CD4-positive, CD25-positive, alpha-beta regulatory T cell (primary cell): ENCODE measurements at places on chromosomes 6 and 20. TPM values are rescaled to one million over a fixed set of nuclear protein-coding genes. Genes with fewer than 3 reads are reported as not detected.

- no peak for DNase-seq
Measured at GRCh38 chr6:96554558-96554957, 8.4 kb upstream of the FHL5 start.

GRCh38 chr20:42493001-42493400, 696.7 kb downstream of the PTPRT start:
- no peak for DNase-seq

- DNase-seq = no peak
Measured at GRCh38 chr6:169963581-169964297, 212.3 kb downstream of the ERMARD start.

DNA sequence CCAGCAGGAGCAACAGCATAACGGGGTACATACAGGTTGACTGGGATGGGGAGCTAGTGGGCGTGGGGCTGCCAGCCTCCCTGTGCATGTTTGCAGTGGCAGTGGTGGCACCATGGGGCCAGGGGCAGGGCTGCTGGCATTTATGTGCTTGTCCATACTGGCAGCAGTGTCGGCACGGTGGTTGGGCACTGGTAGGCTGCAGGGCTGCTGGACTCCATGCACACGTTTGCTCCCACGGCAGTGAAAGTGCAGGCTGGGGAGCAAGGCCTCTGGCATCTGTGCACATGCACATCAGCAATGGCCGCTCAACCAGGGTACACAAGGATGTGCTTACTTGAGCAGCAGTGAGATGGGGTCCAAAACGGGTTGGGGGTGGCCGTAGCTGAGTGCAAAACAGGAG, 159.5 kb upstream of the KHDRBS2 start:
- no peak for DNase-seq

DNA sequence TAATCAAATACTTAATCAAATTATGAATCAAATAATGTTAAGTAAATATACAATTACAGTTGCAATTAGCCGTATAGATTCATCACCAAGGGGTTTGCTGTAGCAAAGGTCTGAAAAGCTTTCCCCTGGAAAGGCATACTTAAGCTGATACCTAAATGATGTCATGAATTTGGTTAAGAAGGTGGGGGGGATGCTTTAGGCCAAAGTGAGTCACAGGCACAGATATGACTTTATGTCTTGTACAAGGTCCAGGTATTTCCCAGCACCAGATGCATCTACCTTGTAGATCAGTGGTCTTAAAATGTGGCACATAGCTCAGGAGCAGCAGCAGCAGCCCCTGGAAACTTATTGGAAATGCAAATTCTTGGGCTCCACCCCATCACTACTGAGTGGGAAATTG, 557.3 kb upstream of the CDH4 start:
- no peak for DNase-seq

GRCh38 chr20:2869381-2869780, 3.9 kb upstream of the PTPRA start:
- DNase-seq = no peak

The VARS2 gene
- total RNA-seq = 19.8 TPM

- no peak for DNase-seq
Measured at GRCh38 chr20:24662322-24662721, 192.9 kb downstream of the SYNDIG1 start.

The F13A1 gene
- total RNA-seq = 21.1 TPM

DNA sequence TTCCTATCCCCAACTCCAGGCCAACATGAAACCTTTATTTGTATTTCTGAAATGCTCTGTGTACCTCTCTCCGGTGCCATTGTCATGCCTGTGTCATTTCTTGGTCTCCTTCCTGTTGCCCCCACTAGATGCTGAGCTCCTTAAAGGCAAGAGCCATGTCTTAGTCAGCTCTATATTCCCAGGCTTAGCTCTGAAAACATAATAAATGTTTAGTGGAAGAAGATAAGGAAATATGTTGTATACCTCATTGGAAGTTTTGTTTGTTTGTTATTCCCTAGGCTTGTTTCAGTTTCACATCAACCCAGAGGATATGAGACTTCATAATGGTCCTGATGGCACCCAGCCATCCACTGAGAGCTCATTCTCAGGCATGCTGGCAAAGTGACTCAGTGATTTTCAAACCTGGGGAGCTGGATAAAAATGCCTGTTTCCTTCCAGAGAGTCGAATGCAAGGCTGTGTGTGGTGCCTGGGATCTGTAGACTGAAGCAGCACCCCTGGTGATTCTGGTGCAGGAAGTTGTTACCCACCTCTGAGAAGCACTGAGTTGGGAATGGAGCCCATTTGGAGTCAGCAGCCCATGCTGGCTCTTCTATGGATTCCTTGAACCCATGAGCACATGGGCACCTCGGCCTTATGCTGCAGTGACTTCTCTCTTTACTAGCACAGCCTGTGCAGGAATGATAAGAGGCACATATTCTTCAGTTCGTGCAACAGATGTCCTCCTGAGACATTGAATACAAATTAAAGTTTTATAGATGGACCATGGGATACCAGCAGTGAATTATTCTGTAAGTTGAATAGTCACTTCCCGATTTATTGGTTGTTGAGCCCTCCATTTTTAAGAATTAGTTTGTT, 205.2 kb downstream of the FARS2 start:
- no peak for DNase-seq

- no peak for DNase-seq
Measured at GRCh38 chr6:143634486-143634885, 43.3 kb upstream of the PHACTR2 start.

GRCh38 chr20:62984666-62985443, 21.9 kb downstream of the BHLHE23 start:
- no peak for DNase-seq

GRCh38 chr6:50720623-50721022, 7.3 kb downstream of the TFAP2D start:
- no peak for DNase-seq

The SYCP2 gene
- total RNA-seq = 9.1 TPM

- DNase-seq = no peak
Measured at GRCh38 chr6:131802347-131802746, 5.5 kb upstream of the ENPP1 start.

- DNase-seq = no peak
Measured at GRCh38 chr6:35757456-35758123, 18.8 kb upstream of the CLPSL2 start.

DNA sequence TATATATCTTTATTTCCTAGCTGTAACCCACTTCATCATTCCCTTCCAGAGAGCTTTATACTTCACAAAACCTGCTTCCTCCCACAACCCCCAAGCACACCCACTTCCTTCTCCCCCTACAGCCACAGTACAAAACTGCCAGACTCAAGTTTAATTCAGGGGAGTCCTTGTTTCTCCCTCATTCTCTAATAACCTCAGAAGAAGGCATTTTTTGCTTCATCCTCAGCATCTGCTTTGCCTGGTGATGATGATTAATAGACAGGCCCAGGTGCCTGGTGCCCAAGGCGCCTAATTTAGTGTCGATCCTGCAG, 414.3 kb downstream of the KIF16B start:
- DNase-seq = no peak

GRCh38 chr20:24384865-24385264, 84.6 kb upstream of the SYNDIG1 start:
- no peak for DNase-seq

GRCh38 chr6:152356662-152357061, 280.5 kb downstream of the SYNE1 start:
- no peak for DNase-seq

- DNase-seq = peak; percentile 37
Measured at GRCh38 chr20:58981628-58982364, 740 bp downstream of the NELFCD start.

The CBFA2T2 gene
- 31.0 TPM for total RNA-seq
